ENCODE measurements at places on chromosomes 2 and 18.
A peak's percentile ranks its signal among the peaks of the same experiment; 100 is the strongest.

DNA sequence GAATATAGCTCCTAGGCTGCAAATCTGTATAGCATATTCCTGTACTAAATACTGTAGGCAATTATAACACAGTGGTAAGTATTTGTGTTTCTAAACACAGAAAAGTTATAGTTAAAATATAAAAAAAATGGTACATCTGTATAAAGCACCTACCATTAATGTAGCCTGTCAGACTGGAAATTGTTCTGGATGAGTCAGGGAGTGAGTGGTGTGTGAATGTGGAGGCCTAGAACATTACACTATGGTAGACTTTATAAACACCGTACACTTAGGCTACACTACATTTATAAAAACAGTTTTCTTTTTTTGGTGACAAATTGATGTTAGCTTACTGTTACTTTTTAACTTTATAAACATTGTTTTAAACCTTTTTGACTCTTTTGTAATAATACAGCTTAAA is 226.3 kb downstream of the CCDC85A start:
- no peak for DNase-seq

GRCh38 chr2:20485612-20486388 is 38.9 kb downstream of the RHOB start:
- no peak for DNase-seq

GRCh38 chr18:40404284-40404683 is 1550.8 kb upstream of the PIK3C3 start:
- DNase-seq, result no peak

DNA sequence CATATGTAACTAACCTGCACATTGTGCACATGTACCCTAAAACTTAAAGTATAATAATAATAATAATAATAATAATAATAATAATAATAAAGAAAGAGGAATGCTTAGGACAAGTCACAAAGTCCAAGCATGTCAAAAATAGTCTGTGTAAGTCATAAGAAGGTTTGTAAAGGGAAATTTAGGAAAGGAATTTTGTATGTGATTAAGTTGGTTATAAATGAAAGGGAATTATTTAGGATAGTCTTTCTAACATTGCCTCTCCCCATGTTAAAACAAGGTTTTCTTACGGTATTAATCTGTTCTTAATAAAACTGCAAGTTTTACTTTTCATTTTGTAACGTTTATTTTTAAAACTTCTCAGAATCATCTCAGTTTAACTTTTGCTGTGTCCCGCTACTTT is 62.8 kb downstream of the SESTD1 start:
- DNase-seq, result peak; percentile 3

- DNase-seq, result no peak
These were observed 270.7 kb downstream of the SRBD1 start for GRCh38 chr2:45340318-45340717.

DNA sequence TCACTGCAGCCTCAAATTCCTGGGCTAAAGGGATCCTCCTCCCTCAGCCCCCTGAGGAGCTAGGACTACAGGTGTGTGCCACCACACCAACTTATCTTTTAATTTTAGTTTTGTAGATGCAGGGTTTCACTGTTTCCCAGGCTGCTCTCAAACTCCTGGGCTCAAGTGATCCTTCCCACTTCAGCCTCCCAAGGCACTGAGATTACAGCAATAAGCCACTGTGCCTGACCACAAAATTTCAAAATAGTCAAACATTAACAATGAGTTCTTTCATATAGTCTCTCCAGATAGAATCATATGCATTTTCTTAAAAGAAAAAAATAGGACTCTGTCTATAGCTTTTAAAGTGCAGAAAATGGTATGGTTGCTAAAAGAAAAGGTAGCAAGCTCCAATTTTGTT is 24.9 kb upstream of the PID1 start:
- no peak for DNase-seq

DNA sequence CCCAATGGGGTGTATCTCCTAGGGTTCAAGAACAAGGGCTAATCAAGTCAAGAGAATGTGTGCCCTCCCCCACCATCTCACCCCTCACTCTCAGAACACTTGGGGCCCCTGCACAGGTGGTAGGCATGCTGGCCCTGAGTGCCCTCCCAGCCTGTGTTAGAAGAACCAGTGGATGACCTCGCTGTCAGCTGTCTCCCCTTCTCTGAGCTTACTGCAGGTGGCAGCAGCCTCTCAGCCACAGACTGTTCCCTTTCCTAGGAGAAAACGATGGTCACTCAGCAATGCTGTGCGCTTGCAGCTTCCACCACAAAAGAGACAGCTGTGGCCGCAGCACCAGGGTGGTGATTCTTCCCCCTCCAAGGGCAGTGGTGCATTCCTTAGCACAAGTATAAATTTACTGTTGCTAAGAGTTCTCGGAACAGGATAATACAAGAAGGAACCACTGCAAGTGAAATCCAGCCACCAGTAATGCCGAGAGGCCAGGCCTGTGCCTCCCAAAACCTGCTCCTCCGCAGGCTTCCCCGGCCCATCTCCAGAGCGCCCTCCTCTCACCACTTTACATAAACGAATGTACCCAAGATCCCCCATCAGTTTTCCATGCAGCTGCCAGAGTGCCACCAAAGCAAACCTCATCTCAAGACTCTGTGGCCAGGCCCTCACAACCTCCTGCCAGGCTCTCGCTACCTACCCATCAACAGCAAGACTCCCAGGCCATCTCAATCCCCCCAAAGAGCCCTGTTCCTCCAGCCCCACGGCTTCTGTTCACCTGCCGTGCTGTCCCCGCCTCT is 935 bp upstream of the RAMP1 start:
- no peak for DNase-seq

DNA sequence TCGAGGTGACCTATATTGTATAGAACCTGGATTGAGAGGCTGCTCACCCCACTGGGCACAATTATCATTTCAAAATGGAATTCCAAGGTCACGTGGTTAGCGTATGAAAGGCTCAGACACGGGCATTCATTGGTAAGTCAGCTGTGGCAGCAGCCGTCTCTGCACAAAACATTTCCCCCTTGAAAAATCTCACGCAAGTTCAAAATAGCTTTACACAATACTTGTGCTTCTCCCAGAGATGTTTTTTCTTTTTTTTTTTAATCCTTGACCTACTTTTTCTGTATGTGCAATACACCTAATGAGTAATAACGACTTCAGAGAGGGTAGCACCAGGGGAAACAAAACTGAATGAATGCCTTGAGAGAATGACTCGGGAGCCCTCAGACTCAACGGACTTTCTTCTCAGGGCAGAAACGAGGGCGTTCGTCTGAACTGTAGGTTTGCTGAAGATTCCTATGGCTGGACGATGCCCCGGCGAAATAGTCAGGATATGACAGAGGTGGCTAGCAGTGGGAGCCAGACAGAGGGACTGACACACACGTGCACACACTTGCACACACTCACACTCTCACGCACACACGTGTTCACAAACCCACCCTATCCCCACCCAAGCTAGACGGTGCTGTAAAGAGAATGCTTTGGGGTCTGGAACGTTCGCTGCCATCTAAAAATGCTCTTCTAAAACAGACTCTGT is 77.8 kb downstream of the PDCL3 start:
- DNase-seq, result no peak

- DNase-seq, result no peak
These were observed 210.9 kb downstream of the NDUFA10 start for GRCh38 chr2:239814116-239814860.

- DNase-seq, result no peak
These were observed 909.4 kb upstream of the GYPC start for GRCh38 chr2:125746321-125747164.

- DNase-seq, result no peak
These were observed 89.8 kb downstream of the PKP4 start for GRCh38 chr2:158546412-158547144.

GRCh38 chr2:69565431-69565839 is 78.1 kb downstream of the AAK1 start:
- no peak for DNase-seq

- no peak for DNase-seq
These were observed 69.1 kb downstream of the PIK3C3 start for GRCh38 chr18:42024131-42024530.

DNA sequence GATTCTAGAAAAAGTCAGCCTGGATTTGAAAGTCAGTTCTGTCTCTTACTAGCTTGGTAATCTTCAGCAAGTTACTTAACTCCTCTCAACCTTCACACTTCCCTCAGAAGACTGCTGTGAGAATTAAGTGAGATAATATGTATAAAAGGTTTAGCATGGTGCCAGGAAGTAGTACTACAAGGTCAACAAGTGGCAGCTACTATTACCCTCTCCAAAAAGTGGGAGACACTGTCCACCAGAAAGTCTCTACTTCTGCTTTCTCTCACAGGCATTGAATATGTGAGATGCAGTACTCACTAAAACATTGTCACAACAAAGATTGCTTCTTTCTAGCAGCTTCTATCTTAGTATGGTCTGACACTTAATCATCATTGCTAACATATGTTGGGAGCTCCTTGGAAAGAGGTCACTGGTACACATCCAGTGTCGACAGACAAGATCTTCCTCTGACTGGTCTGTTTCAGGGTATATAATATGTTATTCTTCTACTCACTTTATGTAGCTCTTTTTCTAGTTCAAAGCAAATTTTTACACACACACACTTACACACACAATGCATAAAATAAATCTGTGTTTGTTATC is 47.9 kb downstream of the DOCK10 start:
- DNase-seq, result no peak

DNA sequence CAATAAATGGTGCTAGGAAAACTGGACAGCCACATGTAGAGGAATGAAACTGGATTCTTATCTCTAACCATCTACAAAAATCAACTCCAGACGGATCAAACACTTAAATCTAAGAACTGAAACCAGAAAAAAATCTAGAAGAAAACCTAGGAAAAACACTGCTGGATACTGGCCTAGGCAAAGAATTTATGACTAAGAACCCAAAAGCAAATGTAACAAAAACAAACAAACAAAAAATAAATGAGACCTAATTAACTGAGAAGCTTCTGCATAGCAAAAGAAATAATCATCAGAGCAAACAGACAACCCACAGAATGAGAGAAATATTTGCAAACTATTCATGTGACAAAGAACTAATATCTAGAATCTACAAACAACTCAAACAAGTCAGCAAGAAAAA is 314.0 kb upstream of the REV1 start:
- no peak for DNase-seq

- DNase-seq, result no peak
These were observed at the start of gene CIDEA for GRCh38 chr18:12254136-12254819. Gene CIDEA (plus strand): TSS chr18:12254361. CDS start chr18:12254384, 23 bp downstream.

- DNase-seq, result no peak
These were observed 66.5 kb downstream of the VWA3B start for GRCh38 chr2:98153481-98153880.

GRCh38 chr2:157076526-157077161 is 180.9 kb upstream of the GALNT5 start:
- DNase-seq, result no peak

DNA sequence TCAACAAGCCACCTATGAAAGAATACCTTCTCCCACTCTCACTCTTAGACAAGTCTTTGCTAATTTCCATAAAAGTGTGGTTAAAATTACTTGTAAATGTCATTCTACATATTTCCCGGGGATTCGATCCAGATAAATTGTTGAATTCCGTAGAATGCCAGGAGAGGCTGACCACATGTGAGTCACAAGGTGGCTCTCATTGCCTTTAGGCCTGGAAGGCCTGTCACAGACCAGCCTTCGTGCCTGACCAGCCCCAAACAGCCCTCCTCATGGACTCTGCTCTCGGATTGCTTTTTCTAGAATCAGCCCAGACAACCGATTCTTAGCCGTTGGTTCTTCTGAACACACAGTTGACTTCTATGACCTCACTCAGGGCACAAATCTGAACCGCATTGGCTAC is 86.0 kb downstream of the RTN4 start:
- no peak for DNase-seq

- DNase-seq, result no peak
These were observed 27.6 kb downstream of the BCL11A start for GRCh38 chr2:60525899-60526298.

GRCh38 chr18:5603153-5603552 is 59.4 kb upstream of the EPB41L3 start:
- no peak for DNase-seq

GRCh38 chr2:213279971-213280370 is 4.3 kb upstream of the SPAG16 start:
- no peak for DNase-seq

DNA sequence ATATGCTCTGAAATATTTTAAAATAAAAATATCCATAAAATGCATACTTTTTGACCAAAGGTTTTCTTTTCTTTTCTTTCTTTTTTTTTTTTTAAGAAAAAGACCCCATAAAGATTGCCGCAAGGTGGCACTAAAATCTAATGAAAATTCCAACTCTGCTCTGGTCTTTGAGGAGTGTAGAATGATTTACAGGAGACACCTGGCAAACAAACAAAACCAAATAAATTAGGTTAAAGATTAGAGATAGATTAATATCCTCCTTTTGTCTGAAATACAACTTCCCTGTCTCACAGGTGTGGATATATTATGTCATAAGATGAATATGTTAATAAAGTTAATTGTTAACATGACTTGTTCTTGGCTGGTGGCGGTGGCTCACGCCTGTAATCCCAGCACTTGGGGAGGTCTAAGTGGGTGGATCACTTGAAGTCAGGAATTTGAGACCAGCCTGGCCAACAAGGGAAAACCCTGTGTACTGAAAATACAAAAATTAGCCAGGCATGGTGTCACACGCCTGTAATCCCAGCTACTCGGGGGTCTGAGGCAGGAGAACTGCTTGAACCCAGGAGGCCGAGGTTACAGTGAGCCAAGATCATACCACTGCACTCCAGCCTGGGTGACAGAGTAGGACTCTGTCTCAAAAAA is 3.5 kb upstream of the RHOB start:
- no peak for DNase-seq

DNA sequence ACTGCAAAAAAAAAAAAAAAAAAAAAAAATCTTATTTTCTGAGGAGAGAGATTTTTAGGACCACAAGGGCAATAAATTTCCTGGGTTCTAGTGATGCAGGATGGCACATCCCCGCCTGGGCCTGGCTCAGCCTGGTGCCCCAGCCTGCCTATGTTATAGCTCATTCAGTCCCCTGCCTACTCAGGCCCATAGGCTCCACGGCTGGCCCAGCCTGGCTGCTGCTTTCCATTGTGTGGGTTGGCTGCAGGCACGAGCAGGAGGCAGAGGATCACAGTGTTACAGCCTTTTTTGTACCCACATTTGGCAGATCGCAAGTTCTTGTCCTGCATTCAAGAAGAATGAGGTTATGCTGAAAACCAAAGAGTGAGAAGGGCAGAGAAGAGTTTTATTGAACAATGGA is 2.8 kb upstream of the SULT6B1 start:
- no peak for DNase-seq

DNA sequence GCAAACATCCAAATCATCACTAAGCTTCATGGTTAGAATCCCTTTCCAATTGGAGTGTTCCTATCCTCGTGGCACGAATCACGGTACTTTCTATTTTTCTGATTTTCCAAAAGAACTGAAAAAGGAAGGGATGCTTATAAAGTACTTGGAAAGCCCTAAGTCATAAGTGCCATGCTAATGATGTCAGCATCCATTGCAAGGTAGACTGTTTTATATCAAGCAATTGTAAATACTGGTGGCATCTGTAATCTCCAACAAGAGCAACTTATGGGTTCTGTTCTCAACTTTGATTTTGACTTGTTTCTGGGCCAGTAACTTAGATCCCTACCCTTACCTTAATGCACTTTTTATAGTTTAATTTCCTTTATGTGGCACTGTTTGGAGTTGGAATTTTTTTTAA is 619.5 kb downstream of the BCL11A start:
- no peak for DNase-seq

Data from SK-N-MC (cell line).